Dermis lymphatic vessel endothelial cell (primary cell): ENCODE measurements at places on chromosomes 1 and 21. TPM values are rescaled to one million over a fixed set of nuclear protein-coding genes. Genes with fewer than 3 reads are reported as not detected.

LACTBL1 gene
- not detected in 2 replicates for total RNA-seq

TRABD2B gene
- total RNA-seq: not detected in 2 replicates

VHLL gene
- total RNA-seq: 0.11 TPM in 1 of 2 replicates, not detected in the other

ATAD3C gene
- total RNA-seq: 0.11 and 0.52 TPM in 2 replicates

TDRD5 gene
- 0.09 and 0.11 TPM in 2 replicates for total RNA-seq

ADSS2 gene
- total RNA-seq: 63.0 and 81.6 TPM in 2 replicates

NBPF4 gene
- not detected in 2 replicates for total RNA-seq

DENND1B gene
- 4.4 and 4.9 TPM in 2 replicates for total RNA-seq

LCE3E gene
- not detected in 2 replicates for total RNA-seq

GBP7 gene
- total RNA-seq: not detected in 2 replicates

ARHGEF16 gene
- total RNA-seq: 0.17 and 0.33 TPM in 2 replicates

OR2T3 gene
- not detected in 2 replicates for total RNA-seq
